ENCODE measurements at places on chromosomes 6 and 20.

GRCh38 chr20:32325706-32326503 is 32.2 kb upstream of the ASXL1 start:
- no peak for DNase-seq

DNA sequence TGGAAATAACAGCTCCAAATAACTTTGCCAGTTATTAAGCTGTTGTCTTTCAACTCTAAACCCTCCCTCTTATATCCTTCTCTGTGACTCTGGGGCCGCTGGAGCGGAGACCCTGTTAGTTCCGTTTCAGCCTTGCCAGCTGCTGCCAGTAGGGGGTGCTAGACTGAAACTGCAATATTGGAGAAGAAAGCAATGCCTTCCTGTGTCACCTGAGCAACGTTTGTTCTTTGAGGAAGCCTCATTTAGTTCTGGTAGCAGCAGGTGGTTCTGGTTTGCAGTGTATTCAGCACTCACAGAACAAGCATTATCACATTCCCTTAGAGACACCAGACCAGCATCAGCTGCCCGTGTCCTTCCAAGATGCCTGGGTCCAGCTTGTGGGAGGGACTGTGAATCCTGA is 22.9 kb upstream of the JAG1 start:
- no peak for DNase-seq

DNA sequence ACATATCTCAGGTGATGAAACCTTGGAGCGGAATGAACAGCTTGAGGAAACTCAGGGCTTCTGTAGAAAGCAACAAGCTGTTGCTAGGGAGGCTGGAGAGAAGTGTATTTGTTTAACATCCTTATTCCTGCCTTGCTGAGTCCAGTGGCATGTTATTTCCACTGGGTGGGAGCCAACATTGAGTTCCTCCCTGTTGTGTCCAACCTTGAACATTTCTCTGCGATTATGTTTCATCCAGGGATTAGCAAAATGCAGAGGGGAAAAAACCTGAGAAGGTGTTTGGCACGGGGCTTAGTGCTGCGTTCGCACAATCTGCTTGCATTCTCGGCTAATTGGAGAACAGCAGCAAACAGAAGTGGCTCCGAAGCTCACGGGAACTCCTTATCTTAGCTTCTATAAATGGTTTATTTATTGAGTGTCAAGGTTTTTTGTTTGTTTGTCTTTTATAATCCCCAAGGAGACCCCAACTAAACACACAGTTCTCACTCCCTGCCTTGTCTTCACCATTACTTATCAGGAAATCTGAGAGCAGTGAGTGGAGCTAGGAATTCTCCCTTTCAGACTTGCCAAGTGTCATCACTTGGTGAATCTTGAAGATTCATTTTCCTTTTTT is 412.8 kb downstream of the CDC5L start:
- no peak for DNase-seq

DNA sequence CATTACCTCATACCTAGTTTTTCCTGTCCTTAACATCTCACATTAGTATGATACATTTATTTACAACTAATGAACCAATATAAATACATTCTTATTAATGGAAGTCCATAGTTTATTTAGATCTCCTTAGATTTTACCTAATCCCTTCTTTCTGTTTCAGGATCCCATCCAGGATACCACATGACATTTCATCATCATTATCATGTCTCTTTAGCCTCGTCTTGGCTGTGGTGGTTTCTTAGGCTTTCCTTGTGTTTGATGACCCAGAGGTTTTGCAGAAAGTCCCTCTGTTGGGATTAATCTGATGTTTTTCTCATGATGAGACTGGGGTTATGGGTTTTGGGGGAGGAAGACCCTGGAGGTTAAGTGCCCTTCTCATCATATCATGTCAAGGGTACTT is 89.3 kb upstream of the IYD start:
- DNase-seq = no peak

DNA sequence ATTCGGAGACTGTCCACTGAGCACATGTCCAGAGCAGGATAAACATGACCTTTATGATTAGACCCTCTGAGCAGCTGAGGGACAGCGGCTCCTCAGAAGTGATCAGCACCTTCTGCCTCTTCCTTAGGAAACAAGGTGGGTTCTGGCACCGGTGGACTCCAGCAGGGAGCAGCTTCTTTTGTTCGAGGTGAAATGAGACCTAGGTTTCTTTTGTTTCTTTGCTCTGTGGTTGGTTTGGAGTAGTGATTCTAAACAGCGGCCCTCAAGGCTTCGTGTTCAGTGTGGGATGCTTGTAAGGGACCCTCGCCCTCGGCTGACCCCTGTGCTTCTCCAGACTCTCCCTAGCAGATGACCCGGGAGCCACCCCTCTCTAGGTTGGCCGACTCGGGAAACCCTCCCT is 14.6 kb upstream of the FRMD1 start:
- no peak for DNase-seq

GRCh38 chr6:151292974-151293687 is 53.4 kb downstream of the AKAP12 start:
- DNase-seq = no peak

GRCh38 chr6:114053791-114054190 is 82.8 kb upstream of the HDAC2 start:
- DNase-seq = no peak

Measured in NCI-H526 treated with DMSO at 0.1 percent for 48 hours (cell line).